Adipose tissue (tissue), 3 donors: ENCODE measurements at places on chromosomes 3 and 15. TPM values are rescaled to one million over a fixed set of nuclear protein-coding genes. Genes with fewer than 3 reads are reported as not detected.

The GOLGA6D gene
- polyA plus RNA-seq: not detected

The CYP19A1 gene
- 0.93 TPM for polyA plus RNA-seq

The CRYGS gene
- polyA plus RNA-seq: 6.7 TPM

The CCR3 gene
- 0.04 TPM for polyA plus RNA-seq

The STT3B gene
- 29.0 TPM for polyA plus RNA-seq

The USP50 gene
- not detected for polyA plus RNA-seq

The ADAMTS17 gene
- polyA plus RNA-seq: 0.11 TPM

The CPNE4 gene
- 0.01 TPM for polyA plus RNA-seq

The KBTBD12 gene
- polyA plus RNA-seq: 0.06 TPM

The FANCD2OS gene
- not detected for polyA plus RNA-seq

The AP3B2 gene
- polyA plus RNA-seq: 2.4 TPM

The TMEM39A gene
- 11.4 TPM for polyA plus RNA-seq

The ZPLD1 gene
- not detected for polyA plus RNA-seq

The ATP13A5 gene
- not detected for polyA plus RNA-seq

The WDR82 gene
- polyA plus RNA-seq: 16.3 TPM

The LRRC34 gene
- polyA plus RNA-seq: 0.92 TPM
